Activated CD4-positive, alpha-beta memory T cell treated with anti-CD3 and anti-CD28 coated beads for 36 hours (primary cell): ENCODE measurements at places on chromosomes 7 and 10. TPM values are rescaled to one million over a fixed set of nuclear protein-coding genes. Genes with fewer than 3 reads are reported as not detected.

DNA sequence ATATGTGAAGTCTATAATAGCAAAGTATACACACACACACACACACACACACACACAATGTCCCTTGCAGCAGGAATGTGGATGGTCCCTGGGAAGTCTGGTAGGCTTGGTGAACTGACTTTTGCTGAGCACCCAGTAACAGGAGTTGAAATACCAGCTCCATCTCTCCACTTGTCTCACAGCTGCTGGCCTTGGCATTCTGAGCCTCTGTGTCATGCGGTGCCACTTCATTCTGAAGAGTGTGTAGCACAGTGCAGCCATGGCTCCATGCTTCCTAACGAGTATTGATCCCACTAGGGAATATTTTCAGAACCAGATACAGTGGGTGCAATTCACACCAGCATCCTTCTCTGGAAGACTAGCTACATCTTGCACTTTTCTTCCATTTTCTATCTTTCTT lies 192.4 kb downstream of the ADARB2 start:
- no peaks in the 10 kb centered on the region for H3K4me1 ChIP-seq
- no peak overlapping the region for H3K27ac ChIP-seq
- H3K4me3 ChIP-seq = no peak overlapping the region
- H3K36me3 ChIP-seq = no peaks in the 10 kb centered on the region

SPDYE6 gene
- total RNA-seq = not detected

GRCh38 chr7:80087051-80087770 lies 47.4 kb upstream of the GNAI1 start:
- DNase-seq = no peak
- H3K4me3 ChIP-seq = no peak overlapping the region
- no peaks in the 10 kb centered on the region for H3K36me3 ChIP-seq
- H3K4me1 ChIP-seq = no peaks in the 10 kb centered on the region

DNA sequence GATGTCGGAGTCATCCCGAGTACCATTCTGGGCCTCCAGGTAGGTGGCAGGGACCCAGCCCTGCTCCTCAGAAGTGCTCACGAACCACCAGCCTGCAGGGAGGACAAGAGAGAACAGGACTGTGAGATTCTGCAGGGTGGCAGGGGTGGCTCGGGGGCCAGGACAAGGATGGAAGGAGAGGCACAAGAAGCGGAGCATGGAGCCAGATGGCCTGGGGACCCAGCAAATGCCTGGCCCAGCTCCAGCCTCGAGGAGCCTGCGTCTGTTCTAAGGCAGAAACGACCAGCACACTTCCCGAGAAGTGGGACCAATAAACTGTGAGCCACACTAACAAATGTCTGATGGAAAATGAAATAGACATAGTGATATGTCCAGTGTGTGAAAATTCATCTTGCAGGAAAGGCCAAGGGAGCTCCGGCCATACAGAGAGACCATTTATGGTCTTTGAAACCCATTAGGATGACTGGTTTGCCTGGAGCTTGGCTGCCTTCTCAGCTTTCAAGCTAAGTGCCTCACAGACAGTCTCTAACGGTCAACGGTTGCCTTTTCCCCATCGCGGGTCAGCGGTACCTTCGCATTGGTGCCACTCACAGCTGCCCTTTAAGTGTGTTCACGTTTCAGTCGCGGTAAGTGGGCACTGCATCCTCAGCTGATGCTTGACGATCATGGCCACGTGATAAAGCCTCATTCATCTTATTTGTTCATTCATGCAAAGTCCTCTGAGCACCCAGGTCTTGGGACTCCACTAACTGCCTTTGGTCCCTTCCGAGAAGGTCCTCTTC lies 133.8 kb downstream of the NEURL1 start:
- H3K27ac ChIP-seq = no peak overlapping the region
- H3K4me3 ChIP-seq = no peak overlapping the region
- no peaks in the 10 kb centered on the region for H3K27me3 ChIP-seq
- H3K36me3 ChIP-seq = no peaks in the 10 kb centered on the region

DYDC2 gene
- total RNA-seq = not detected
